Central memory CD8-positive, alpha-beta T cell (primary cell): ENCODE measurements at places on chromosomes 3 and 15.

DNA sequence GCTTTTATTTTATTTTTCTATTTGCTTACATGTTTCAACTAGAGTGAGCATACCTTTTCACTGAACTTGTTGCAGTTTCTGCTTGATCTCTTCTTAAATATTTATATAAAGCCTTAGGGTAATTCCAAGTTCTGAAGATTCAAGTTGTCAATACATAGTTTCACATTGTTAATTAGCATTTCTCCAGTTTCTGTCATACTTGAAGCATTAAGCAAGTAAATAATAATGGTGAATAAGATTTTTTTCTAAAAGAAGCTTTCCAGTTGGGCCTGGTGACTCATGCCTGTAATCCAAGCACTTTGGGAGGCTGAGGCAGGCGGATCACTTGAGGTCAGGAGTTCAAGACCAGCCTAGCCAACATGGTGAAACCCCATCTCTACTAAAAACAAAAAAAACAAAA is 53.9 kb downstream of the CALML4 start:
- DNase-seq, result no peak

- no peak for DNase-seq
These were observed 427.4 kb upstream of the NAALADL2 start for GRCh38 chr3:174431717-174432116.

GRCh38 chr3:99846477-99847160 is 29.0 kb downstream of the CMSS1 start:
- DNase-seq, result no peak

DNA sequence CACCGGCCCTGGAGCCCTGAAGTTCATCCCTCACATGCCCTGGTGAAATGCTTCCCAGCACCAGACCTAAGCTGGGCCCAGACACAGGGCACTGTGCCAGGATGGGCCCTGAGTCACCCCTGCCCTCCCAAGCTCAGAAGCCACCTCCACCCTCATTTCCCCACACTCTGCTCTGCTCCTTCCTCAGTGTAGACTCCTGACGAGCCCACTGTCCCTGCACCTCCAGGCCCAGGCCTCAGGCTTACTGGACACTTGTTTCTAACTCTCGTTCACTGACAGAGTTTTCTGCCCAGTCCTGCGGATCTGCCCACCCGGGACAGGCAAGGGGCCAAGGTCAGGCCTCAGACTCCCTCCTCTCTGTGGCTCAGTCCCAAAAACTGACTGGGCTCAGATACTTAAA is 112.6 kb upstream of the RNF7 start:
- no peak for DNase-seq

- no peak for DNase-seq
These were observed 570.6 kb downstream of the ZBBX start for GRCh38 chr3:166809520-166809919.

GRCh38 chr3:151268267-151269235 is 9.8 kb downstream of the P2RY14 start:
- no peak for DNase-seq

DNA sequence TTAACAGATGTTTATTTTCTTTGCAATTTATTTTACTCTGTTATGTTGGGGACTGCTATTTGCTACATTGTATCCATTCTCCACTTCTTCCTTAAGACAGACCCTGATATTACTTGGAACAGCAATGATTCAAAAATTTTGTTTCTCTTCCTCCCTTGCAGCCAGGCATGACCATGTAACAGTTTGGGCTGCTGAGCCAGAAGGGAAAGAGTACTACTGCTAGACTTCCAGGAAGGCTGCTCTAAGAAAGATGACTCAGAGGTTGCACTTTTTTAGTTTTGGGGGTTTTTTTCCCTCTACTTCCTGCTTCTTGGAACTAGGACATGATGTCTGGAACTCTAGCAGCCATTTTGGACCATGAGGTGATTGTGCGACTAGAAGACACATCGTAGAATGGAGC is 10.3 kb downstream of the PRR20G start:
- no peak for DNase-seq

DNA sequence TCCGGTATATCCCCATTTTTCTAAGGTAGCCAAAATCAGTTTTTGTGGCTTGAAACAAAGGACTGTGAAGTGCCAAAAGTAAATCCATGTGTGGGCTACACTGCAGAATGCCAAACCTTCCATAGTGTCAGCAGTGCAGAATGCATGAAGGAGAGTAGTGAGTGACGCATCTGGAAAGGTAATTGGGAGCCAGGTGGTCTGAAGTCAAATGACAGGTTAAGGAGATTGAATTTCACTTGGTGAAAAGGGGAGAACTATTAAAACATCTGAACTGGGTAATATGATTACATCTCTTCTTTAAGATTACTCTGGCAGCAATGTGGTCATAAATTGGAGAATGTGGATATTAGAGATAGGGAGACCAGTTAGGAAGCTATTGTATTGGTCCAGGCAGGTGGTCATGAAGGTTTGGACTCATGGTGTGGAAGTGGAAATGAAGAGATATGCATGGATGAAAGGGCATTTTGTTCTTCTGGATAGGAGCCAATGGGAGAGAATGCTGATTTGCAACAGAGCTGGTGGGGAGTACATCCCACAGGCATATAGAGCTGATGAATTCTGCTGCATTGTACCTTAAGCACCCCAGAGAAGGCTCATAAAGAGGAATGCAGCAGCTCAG is 118.2 kb downstream of the ECT2 start:
- no peak for DNase-seq

DNA sequence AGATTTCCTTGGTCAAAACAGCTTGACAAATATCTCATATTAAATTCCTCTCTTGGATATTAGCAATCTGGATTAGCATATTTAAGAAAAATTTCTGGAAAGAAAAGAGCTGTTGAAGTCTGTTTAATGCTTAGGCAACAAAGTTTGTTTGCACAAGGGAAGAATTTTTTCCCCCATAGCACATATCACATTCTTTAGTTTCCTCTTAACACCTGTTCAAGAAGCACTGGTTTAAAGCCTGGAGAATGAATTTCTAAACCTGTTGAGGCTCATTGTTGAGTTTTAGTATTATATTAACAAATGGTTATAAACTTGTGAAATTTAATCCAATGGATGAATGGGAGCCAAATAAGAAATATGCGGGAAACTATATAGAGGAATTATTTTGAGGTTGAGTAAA is 41.5 kb downstream of the NLGN1 start:
- DNase-seq, result no peak

DNA sequence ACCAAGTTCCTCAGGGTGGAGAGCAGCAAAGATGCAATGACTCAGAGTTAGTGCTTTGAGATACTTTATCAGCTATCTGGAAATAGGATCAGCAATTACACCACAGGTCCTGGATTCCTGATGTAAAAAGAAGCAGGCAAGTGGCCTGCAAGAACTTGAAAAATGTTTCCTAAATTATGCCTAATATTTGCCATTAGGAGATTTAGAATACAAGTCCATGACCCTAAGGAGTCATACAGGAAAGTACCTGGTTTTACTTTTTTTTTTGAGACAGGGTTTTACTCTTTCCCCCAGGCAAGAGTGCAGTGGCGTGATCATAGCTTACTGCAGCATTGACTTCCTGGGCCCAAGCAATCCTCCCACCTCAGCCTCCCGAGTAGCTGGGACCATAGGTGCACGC is 78.8 kb upstream of the CRBN start:
- DNase-seq, result no peak

- DNase-seq, result no peak
These were observed 71.3 kb downstream of the RAB11A start for GRCh38 chr15:65940618-65940909.

DNA sequence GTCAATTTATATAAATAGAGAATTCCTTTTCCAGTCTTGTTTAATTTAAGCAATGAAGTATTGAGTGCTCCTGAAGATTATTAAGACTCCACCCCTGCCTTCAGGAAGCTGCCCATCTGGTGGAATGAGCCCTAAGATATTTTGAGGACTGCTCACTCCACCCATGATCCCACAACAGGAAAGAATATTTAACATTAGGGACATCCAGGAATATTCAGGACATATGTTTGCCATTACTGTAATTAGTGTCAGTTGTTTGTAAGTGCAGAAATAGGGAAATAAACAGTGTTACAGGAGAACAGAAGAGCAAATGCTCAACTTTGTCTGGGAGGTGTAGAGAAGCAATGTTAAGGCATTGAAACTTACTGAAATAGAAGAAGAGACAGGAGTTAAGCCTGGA is 375.0 kb downstream of the ROBO2 start:
- DNase-seq, result no peak

- DNase-seq, result no peak
These were observed 171.9 kb upstream of the CTDSPL start for GRCh38 chr3:37689645-37690356.

DNA sequence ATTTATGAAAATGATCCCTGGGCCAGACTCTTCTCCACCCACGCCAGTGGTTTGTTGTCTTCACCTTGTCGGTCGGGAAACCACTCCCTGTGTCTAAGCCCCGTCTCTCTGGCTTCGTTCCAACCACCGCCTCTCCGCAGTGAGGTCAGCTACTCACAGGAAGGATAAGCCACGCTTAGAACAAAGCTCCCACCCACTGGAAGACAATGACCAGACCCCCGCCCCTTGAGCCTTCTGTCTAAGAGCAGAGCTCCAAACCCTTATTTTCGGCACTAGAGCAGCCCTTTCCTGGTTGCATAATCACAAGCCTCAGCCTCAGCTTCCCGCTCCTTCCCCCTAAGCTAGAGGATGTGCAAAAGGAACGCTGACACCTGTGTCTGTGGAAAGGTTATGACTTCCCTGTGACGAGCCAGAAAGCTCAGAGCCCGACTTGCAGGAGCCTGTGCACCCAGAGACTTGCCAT is 114.9 kb upstream of the MEF2A start:
- no peak for DNase-seq

- no peak for DNase-seq
These were observed 28.4 kb downstream of the USF3 start for GRCh38 chr3:113668015-113668414.

GRCh38 chr3:4306860-4307259 is 3.7 kb downstream of the SETMAR start:
- no peak for DNase-seq

DNA sequence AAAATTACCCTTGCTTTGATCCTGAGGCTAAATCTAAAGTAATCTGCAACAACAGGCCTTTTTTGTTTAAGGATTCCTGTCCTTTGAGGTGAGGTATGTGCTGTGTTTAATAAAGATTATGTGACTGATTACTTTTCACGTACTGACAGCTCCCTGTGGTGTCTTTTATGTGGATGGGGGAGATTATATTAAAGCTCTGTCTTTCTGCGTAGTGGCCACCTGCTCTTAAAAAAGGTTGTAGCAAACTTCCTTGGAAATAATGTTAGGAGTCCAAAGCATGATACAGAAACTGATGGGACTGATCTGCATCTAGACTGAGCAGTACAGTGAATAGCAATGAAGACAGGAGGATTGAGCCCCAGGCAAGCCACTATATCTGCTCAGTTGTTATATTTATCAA is 453.0 kb upstream of the GOLIM4 start:
- no peak for DNase-seq

DNA sequence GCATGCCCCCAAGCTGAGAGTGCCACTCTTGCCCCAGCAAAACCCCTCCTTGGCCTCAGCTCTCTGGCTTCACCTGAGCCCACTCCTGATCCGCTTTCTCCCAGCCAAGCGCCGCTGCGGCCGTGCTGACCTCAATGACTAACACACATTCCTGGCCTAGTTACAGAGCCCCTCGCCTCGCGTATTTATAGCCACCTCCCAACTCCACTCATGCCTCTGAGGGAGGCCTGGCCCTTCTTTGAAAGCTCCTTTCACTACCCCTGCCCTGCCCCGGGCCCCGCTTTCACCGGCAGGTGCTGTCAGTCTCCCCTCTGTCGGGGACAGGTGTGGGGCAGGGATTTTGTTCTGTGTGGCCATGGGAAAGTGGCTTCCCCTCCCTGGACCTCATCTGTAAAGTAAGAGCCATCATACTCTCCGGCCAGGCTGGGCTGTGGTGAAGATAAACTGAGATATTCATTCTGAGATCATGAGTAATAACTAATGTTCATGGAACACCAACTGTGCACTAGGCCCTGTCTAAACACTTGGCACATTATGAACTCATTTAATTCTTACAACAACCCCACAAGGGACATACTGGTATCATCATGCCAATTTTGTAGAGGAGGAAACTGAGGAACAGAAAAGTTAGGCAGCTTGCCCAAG is 13.2 kb upstream of the ATP2B2 start:
- no peak for DNase-seq

DNA sequence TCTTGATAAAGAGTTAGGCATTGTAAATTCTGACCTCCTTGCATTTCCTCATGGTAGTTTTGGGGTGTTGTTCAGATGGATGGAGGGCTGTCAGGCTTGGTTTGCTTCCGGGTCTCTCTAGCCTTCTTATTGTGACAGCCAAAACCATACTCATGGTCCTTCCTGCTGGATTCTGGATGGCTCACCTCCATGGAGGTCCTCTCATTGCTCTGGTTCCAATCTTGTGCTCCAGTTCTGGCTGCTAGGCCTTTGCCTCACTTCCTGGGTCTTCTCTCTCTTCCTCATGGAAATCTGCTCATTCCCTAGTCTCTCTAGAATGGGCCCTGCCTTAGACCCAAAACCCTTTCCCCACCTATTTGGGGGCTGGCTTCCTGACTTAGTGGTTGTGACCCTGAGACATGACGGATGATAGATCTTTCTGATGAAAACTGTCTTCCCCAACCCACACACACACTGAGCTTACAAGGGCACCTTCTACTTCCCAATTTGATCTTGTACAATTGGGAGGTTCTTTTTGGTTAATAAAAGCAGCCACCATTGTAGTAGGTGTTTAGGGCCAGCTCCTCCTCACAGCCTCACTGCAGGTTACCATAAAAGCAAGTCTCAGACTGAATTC is 66.2 kb upstream of the XCR1 start:
- DNase-seq, result no peak

DNA sequence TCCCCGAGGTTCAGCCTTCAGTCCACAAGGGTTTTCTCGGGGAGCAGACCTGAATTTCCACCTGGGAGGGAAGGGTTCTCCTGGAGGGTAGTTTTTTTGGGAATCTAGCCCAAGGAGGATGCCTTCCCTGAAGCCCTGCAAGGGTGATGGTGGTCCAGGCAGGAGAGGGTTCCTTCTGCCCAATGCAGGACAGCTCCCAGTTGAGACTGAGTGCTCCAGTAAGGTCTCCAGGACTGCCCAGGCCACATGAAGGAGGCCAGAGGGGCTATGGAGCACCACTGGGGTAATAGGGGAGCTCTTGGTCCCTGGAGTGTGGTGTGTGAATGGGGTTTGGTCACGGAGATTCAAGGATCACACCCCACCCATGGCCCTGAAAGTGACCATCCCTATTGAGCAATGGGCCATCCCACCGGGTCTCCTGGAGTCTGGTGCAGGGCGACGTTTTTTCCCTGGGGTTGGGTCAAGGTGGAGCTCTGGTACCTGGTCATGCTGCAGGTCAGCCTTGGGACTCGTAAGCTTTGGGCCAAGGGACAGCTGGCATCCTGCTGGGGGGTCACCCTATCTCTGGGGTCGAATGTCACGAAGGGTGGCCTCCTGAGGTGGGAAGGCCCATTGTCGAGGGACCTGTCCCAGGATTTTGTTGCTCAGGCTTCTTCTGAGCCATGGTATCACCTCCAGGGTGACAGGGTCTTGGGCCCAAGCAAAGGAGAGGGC is 196.5 kb downstream of the UBE3A start:
- no peak for DNase-seq

DNA sequence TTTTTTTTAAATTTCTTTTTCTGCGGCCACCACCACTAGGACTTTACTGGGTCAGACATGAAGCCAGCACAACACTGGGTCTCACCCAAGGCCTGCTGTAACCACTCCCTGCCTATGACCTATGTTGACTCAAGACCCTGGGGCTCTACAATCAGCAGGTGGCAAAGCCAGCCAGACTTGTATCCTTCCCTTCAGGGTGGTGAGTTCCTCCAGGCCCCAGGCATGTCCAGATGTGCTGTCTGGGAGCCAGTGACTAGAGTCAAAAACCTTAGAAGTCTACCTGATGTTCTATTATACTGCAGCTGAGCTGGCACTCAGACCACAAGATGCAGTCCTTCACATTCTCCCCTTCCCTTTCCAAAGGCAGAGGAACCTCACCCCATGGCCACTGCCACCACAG is 31.6 kb upstream of the CLDN18 start:
- DNase-seq, result no peak
